ENCODE measurements at places on chromosomes 3 and 15. TPM values are rescaled to one million over a fixed set of nuclear protein-coding genes. Genes with fewer than 3 reads are reported as not detected.

The CD96 gene
- total RNA-seq, result 57.2 TPM

The STXBP5L gene
- 0.58 TPM for total RNA-seq

GRCh38 chr3:191774485-191774884 is 313.5 kb downstream of the PYDC2 start:
- no peaks in the 10 kb centered on the region for H3K36me3 ChIP-seq
- H3K27ac ChIP-seq, result no peak overlapping the region
- no peak for DNase-seq
- H3K4me1 ChIP-seq, result no peaks in the 10 kb centered on the region

DNA sequence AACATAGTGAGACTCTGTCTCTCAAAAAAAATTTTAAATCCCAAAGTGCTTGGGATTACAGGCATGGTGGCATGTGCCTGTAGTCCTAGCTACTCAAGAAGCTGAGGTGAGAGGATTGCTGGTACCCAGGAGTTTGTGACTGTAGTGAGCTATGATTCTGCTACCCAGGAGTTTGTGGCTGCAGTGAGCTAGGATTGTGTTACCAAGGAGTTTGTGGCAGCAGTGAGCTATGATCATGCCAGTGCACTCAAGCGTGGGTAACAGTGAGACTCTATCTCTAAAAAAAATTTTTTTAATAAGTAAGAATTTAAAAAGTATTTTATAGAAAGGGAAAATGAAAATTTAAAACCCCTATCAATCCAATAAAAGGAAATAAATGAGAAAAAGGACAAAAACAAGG is 69.5 kb downstream of the FAIM start:
- no peak for DNase-seq
- no peak overlapping the region for H3K4me3 ChIP-seq
- no peak overlapping the region for H3K27ac ChIP-seq
- peaks cover 79% of the 10 kb centered on the region for H3K36me3 ChIP-seq

DNA sequence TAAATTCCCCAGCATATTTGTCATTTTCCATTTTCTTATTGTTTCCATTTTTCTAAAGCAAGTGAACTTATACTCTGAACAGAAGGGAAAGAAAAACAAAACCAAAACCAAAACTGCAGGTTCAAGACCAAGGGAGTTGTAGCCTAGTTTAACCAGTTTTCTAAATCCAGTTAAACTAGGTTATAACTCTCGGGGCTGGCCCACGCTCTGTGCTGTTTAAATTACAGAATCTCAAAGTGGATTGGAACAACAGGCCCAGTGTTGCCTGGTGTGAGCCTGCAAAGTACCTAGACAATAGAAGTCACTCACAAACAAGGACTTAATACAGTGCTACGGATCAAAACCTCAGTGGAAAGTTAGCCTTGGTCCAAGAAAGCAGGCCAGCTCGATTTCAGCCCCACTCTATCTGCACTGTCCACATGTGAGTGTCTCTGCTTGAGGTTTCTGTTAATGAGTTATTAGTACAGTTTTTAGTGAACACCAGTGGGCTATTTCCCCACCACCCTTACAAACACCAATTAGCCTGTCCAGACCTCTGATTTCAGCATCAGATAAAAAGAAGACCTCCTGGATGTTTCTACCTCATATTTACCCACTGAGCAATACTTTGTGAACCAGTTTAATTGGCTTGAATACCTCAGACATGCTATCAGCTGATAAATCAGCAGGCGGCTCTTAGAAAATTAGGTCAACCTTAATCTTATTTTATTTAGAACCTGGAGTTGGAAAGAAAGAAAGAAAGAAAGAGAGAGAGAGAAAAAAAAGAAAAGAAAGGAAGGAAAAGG is 93.8 kb upstream of the PDZRN3 start:
- H3K27ac ChIP-seq, result peak overlapping the region; percentile 80
- H3K4me1 ChIP-seq, result peaks cover 20% of the 10 kb centered on the region
- no peaks in the 10 kb centered on the region for H3K27me3 ChIP-seq
- no peak overlapping the region for H3K4me3 ChIP-seq
- H3K36me3 ChIP-seq, result no peaks in the 10 kb centered on the region

DNA sequence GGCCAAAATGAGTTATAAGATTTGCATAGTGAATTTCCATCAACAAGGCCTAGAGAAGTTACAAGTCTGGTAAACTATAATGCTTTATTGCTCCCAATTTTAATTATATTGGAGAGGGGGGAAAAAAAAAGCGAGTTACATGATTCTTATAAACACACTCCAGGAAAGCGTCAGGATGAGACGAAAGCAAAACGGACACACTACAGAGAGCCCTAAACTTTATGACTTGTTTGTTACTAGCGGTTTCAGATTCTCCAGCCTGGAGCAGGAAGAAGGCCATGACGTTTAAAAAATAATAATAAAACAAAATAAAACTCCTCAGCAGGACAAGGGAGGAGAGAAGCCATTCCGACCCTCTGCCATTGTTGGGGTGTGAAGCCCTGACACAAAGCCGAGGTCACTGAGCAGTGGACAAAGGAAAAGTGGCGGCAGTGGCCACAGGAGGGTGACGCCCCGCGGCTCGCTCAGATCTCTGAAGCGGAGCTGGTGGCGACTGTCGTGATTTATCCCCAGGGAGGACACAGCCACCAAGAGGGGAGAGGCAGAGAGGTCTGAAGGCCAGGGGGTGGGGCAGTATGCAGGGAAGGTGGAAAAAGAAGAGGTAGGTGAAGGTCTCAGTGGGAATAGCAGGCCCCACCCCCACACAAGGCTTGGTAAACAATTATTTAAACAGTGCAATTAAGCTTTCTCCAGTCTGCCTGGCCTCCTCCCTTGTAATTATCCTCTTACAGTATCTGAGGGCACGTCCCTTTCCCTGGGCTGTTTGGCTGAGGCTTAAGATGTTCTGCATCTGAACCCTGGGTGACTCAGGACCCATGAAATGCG is 45.3 kb downstream of the ADAMTS9 start:
- no peaks in the 10 kb centered on the region for H3K27me3 ChIP-seq
- DNase-seq, result no peak
- H3K4me3 ChIP-seq, result no peak overlapping the region
- peaks cover 6% of the 10 kb centered on the region for H3K36me3 ChIP-seq
- no peak overlapping the region for H3K27ac ChIP-seq

- DNase-seq, result no peak
- no peak overlapping the region for H3K27ac ChIP-seq
- H3K36me3 ChIP-seq, result no peaks in the 10 kb centered on the region
- no peaks in the 10 kb centered on the region for H3K4me1 ChIP-seq
Measured at GRCh38 chr15:58545307-58546065, 113.7 kb downstream of the LIPC start.

- H3K27me3 ChIP-seq, result no peaks in the 10 kb centered on the region
- no peaks in the 10 kb centered on the region for H3K4me1 ChIP-seq
- no peak for DNase-seq
- H3K4me3 ChIP-seq, result no peak overlapping the region
- H3K36me3 ChIP-seq, result no peaks in the 10 kb centered on the region
- peak overlapping the region; percentile 29 for H3K27ac ChIP-seq
Measured at GRCh38 chr15:60582370-60583036, 103.6 kb upstream of the ICE2 start.

DNA sequence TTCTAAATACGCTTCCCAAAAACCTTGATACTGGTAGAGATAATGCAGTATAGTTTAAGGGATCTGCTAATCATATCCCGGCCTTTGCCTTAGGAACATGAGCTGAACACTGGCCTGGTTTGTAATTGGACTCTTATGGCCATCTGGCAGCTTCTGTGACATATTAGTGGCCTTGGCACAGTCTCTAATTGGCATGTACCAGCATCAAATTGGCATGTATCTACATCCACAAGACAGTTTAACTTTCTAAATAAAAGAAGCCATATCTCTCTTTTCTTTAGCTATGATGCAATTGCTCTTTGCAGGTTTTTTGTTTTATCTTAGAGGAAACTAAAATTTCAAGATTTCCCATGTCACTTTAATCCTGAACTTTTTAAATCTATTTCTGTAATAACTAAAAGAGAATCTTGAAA is 44.6 kb upstream of the FILIP1L start:
- no peaks in the 10 kb centered on the region for H3K4me1 ChIP-seq
- no peaks in the 10 kb centered on the region for H3K36me3 ChIP-seq
- no peaks in the 10 kb centered on the region for H3K27me3 ChIP-seq
- H3K27ac ChIP-seq, result peak overlapping the region; percentile 54
- H3K4me3 ChIP-seq, result no peak overlapping the region

GRCh38 chr3:160980740-160981139 is 124.4 kb downstream of the B3GALNT1 start:
- H3K4me3 ChIP-seq, result no peak overlapping the region
- no peaks in the 10 kb centered on the region for H3K27me3 ChIP-seq
- DNase-seq, result no peak
- no peaks in the 10 kb centered on the region for H3K4me1 ChIP-seq

The ITIH3 gene
- total RNA-seq, result 1.1 TPM

DNA sequence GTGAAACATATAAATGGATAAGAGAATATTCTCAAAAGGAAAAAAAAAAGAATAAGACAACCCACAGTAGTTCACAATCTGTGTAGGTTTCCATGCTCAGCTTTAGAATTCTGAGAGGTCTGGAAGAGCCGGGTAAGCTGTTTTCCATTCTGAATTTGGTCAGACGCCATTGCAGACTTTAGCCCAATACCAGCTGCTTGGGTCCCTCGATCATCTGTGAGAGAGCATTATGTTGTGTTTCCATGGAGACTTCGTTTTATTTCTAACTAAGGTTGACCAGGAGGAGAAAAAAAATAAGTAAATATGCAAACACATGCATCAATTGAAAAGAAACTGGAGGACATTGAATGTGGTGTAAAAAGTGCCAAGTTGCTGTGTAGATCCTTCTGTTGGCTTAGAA is 25.5 kb downstream of the KCNAB1 start:
- no peak overlapping the region for H3K4me3 ChIP-seq
- no peaks in the 10 kb centered on the region for H3K36me3 ChIP-seq
- no peaks in the 10 kb centered on the region for H3K27me3 ChIP-seq

- H3K36me3 ChIP-seq, result peaks cover 4% of the 10 kb centered on the region
- DNase-seq, result no peak
- H3K4me1 ChIP-seq, result no peaks in the 10 kb centered on the region
- no peak overlapping the region for H3K27ac ChIP-seq
- H3K27me3 ChIP-seq, result no peaks in the 10 kb centered on the region
Measured at GRCh38 chr3:43521941-43522340, 99.9 kb downstream of the ANO10 start.

DNA sequence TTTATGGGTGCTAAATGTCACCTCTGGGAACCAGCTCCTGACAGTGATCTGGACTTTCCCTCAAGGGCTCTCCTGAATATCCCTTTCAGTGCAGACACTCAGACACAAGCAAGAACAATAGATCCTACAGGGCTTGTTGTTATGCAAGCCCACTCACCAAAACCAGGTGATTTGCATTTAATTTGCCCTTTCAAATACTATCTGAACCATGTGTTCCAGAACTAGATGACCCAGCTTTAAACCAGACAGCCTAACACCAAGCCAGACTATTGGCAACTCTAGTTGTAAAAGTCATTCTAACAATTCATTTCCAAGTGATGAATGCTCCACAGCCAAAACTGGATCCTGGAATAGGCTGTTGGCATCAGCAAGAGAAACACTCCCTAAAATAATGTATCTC is 5.6 kb upstream of the ATP8B4 start:
- H3K36me3 ChIP-seq, result no peaks in the 10 kb centered on the region
- H3K27ac ChIP-seq, result no peak overlapping the region
- H3K4me3 ChIP-seq, result no peak overlapping the region
- H3K27me3 ChIP-seq, result no peaks in the 10 kb centered on the region
- no peak for DNase-seq

DNA sequence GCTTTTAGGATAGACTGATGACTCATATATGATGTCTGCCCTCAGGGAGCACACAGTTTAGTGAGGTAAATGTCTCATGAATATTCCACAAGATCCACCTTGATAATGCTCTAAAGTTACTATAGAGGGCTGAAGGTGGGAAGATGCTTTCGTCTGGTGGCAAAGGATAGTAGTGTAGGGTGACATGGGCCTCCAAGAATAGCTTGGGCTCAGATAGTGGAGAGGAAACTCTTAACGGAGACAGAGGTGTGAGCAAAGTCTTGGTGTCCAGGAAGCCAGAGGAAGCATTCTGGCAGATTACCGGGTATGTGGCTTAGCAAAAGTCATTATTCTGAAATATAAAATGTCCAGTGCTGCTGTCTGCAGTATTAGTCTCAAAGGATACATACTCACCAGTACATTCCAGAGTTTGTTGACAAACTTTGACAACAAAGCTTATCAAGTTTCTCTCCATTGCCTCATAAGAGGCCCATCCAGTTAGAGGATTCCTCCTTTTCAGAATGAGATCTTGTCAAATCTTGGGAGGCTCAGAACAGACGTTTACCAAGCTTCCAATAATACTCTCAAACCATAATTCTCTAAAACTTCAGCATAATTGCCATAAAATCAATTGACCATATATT is 316.7 kb downstream of the LPP start:
- no peaks in the 10 kb centered on the region for H3K27me3 ChIP-seq
- no peaks in the 10 kb centered on the region for H3K36me3 ChIP-seq
- H3K4me3 ChIP-seq, result no peak overlapping the region
- DNase-seq, result no peak
- H3K4me1 ChIP-seq, result peaks cover 54% of the 10 kb centered on the region
- H3K27ac ChIP-seq, result no peak overlapping the region

DNA sequence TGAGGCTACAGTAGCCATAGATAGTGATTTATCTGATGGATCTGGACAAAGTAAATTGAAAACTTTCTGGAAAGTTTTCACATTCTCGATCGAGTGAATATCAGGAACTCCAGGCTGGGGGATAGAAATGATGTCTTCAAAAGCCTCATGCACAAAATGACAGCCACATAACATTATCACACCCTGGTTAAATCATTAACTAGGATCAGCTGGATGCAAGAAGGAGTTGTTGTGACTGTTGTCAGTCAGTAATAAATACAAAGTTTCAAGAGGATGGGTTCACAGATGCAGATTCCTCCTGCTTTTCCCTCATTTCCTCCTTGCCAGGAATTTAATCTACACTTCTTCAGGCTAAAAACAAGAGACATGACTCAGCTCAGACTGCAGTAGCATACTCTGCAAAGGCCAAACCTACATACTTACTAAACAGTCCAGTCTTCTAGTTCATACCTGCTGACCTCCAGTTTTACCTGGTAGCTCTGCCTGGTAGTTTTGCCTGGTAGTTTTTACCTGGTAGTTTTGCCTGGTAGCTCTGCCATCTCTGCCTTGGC is 40.9 kb downstream of the C2CD4A start:
- DNase-seq, result no peak
- H3K4me1 ChIP-seq, result no peaks in the 10 kb centered on the region
- no peaks in the 10 kb centered on the region for H3K36me3 ChIP-seq
- no peak overlapping the region for H3K4me3 ChIP-seq
- H3K27me3 ChIP-seq, result no peaks in the 10 kb centered on the region

The APBA2 gene
- 8.8 TPM for total RNA-seq

DNA sequence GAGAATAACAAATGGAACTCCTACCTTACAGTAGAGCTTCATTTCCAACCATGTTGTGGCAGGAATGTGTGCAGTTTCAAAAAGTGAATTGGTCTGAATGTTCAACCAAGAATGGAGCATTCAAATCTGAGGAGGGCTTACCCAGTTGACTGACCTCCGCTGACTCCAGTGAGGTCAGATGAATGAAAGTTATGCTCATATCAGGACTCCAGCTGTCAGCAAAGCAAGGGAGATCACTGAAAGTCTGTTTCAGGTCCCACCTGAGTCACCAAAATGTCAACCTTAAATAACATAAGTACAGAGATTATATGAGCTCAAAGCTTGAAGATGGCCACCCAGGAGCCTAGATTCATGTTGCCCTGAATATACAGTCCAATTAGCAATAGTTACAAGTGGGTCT is 473.5 kb downstream of the RBMS3 start:
- no peaks in the 10 kb centered on the region for H3K27me3 ChIP-seq
- H3K36me3 ChIP-seq, result no peaks in the 10 kb centered on the region
- no peak for DNase-seq
- H3K4me1 ChIP-seq, result peaks cover 30% of the 10 kb centered on the region
- no peak overlapping the region for H3K4me3 ChIP-seq

All from stomach (tissue), 19 donors.